ENCODE measurements at places on chromosomes 3 and 15.
A peak's percentile ranks its signal among the peaks of the same experiment; 100 is the strongest.

GRCh38 chr3:161915418-161915750 lies 418.8 kb downstream of the OTOL1 start:
- no peak for DNase-seq

GRCh38 chr3:177211503-177212277 lies 14.4 kb upstream of the TBL1XR1 start:
- DNase-seq: no peak

DNA sequence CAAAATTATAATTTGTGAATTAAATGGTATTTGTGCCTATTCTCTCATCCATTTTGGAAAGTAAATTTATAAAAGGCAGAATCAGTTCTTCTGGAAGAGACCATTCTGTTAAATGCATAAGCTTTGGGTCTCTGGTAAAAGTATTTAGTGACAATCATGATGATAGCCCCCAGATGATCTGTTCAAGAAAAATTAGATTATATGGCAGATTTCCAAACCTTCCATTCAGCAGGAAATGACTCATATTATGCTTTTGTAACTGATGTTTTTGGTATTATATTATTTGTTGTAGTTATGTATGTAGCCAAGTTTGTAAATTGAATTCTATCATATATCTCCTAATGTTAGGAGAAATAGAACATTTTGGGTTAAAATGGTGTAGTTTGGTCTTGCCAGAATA lies 340.8 kb upstream of the DPH6 start:
- no peak for DNase-seq

- no peak for DNase-seq
These were observed 98.2 kb downstream of the FBN1 start for GRCh38 chr15:48547286-48547685.

- no peak for DNase-seq
These were observed 252.1 kb upstream of the ADAMTS9 start for GRCh38 chr3:64939747-64940450.

GRCh38 chr15:66459818-66460615 lies 37.5 kb downstream of the SNAPC5 start:
- no peak for DNase-seq

DNA sequence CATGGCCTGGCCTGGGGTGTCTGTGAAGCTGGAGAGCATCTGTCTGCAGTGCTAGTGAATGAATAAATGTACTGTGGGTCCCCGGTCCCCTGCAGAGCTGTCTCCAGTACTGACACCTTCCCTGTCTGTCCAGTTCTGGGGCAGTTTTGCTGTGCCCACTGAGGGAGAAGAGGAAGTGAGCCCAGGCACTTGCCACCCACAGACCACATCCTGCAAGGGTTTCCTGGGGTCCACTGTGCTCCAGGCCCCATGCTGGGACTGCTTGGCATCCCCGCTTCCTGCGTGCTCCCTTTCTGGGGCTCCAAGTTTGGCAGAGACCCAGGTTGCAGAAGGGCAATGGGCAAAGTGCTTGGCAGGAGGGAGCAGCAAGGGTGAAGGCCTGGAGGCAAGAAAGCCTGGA lies 4.9 kb upstream of the SLC6A6 start:
- DNase-seq: no peak

GRCh38 chr15:75126864-75127580 lies 74.7 kb upstream of the C15orf39 start:
- DNase-seq: no peak

- DNase-seq: no peak
These were observed 115.5 kb upstream of the ABHD17C start for GRCh38 chr15:80579611-80580010.

- no peak for DNase-seq
These were observed 281.6 kb downstream of the MBNL1 start for GRCh38 chr3:152550284-152550683.

DNA sequence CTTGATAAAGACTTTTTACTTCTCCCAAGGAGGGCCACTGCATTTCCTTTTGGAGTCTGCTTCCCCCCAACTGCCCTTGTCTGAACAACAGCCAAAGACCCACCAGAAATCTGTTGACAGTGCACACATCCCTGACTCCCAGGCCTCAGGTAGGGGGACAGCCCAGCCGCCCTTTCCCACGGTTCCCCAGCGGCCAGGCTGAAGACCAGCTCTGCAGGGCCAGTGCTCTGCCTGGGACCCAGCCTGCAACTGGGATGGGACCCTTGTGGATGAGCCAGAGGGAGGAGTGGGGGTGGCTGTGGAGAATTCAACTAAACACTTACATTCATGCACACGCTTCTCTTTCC lies 8.1 kb upstream of the PRR23E start:
- no peak for DNase-seq

DNA sequence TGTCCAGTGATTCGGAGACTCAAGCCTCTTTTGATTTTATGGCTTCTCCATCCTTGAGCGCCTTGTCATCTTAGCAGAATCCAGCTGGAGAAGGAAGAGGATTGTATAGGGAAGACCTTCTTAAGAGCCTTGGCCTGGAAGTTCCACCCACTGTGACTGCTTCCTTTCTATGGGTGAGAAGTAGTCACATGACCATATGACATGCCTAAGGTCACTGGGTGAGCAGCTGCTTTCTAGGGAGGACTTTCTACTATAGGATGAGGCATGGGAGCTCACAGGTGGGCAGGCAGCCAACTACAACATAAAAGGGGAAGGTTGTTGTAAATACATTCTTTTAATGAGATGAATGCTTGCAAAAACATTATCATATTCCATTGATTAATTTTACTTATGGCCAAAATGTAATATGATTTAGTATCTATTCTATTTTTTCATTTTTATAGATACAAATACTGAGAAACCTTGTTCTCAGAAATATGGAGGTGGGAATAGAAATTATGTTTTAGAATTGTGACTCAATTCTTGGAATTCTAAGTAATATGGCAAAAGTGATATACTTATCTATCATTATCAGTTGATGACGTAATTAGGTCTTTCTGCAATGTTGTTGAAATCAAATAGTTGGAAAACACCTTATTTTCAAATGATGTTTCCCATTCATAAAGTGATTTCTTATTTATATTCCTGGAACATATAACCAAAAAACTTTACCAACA lies 53.6 kb upstream of the MINAR1 start:
- DNase-seq: no peak

DNA sequence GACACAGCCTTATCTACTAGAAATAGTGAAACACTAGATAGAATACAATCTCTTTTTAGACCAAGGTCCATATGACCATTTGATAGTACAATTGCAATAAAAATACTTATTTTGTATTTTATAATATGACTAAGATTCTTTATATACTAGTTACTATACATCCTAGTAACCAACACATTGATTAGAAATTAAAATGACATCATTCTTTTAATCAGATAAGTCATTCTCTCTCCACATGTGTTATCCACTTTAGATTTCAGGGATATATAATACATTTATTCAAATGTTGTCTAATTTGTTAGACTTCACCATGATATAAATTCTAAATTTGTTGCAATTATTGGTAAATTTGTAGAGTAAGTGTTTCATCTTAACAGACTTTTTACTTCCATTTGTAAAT lies 276.2 kb upstream of the DPH6 start:
- DNase-seq: no peak

GRCh38 chr3:195906865-195907683 lies 1.3 kb downstream of the TNK2 start:
- peak; percentile 70 for DNase-seq

DNA sequence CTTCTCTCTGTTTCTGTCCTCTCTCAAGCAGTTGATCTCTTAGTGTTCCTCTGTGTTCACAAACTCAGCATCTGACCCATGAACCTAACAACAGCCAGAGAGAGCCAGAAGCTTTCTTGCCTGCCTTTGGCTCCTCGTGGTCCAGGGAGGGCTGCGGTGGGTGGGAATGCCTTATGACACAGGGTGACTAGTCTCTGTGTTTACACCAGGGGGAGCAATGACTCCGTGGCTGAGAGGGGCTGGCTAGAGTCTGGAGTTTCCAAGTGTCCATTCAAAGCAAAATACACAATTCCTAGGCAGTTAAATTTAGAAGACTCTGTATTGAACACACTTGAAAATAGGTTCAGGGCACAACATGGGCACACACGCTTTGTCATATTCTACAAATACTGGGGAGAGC lies 370.0 kb upstream of the FRG2C start:
- DNase-seq: no peak

- no peak for DNase-seq
These were observed 335.8 kb upstream of the THRB start for GRCh38 chr3:24830230-24831152.

All from CD4-positive, alpha-beta T cell treated with Interleukin-17A for 4 hours (primary cell).